Stimulated activated CD4-positive, alpha-beta T cell treated with anti-CD3 and anti-CD28 coated beads, Interleukin-12 subunit alpha, Interleukin-12 subunit beta, amount 100 ng/mL, for 24 hours (primary cell): ENCODE measurements at places on chromosomes 16 and 17.

DNA sequence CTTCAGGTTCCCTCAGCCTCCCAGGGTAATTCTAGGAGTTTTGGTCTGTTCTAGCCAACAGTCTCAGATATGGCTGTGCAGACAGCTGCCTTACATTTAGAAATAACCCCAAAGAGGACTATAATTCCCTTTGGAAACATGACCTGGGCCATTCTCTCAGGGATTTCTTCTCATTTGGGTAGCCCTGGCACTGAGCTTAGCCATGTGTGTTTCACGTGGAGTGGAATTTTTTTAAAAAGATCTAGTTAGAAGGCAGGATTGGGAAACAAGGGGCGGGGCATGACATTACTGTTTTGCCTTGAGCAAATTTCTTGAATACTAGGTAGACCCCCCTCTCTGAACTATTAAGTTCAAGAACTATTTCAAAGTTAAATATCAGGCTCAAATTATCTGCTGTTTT is 29.6 kb upstream of the MRC2 start:
- no peak for DNase-seq

DNA sequence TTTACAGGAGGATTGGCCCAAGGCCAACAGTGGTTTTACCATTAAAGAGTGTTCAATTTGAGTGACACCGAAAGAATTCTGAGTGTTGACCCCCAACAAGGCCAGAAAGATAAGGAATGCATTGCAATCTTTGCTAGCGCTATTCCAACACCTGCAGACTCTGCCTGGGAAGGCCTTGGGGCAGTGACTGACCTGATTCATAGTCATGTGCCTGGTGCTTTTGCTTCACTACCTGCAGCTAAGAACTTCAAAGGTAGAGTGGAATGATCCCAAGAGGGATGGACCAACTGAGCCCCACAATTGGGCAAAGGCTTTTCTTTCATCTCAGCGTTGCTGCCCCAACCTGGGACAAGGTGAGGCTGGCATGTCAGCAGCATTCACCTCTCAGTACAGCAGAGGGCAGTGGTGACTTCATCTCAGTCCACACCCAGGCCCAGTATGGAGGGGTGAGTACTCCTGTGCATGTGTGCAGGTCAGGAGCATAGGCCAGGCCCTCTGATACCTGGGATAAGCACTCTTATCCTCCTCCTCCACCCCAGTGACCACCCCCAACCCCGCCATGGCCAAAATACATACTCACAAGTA is 149.6 kb upstream of the GNAO1 start:
- no peak for DNase-seq

DNA sequence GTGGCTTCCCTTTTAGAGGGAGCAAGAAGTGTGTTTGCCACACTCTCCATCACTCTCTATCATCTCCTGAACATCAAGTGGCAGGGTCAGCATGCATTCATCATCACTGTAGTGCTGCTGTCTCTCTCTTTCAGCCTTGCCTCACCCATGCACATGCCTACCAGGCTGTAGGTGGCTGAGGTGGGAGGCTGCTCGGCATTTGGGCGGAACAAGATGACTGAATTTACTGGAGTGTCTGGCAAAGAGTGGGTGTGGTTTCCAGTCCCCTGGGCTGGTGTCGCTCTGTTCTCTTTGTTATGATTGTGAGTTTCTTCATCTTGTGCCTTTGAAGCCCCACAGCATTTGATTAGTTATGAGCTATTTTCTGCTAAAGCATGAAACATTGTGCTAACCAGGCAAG is 541.9 kb upstream of the EEF2KMT start:
- no peak for DNase-seq

GRCh38 chr17:1222321-1222720 is 42.5 kb upstream of the ABR start:
- DNase-seq = no peak

DNA sequence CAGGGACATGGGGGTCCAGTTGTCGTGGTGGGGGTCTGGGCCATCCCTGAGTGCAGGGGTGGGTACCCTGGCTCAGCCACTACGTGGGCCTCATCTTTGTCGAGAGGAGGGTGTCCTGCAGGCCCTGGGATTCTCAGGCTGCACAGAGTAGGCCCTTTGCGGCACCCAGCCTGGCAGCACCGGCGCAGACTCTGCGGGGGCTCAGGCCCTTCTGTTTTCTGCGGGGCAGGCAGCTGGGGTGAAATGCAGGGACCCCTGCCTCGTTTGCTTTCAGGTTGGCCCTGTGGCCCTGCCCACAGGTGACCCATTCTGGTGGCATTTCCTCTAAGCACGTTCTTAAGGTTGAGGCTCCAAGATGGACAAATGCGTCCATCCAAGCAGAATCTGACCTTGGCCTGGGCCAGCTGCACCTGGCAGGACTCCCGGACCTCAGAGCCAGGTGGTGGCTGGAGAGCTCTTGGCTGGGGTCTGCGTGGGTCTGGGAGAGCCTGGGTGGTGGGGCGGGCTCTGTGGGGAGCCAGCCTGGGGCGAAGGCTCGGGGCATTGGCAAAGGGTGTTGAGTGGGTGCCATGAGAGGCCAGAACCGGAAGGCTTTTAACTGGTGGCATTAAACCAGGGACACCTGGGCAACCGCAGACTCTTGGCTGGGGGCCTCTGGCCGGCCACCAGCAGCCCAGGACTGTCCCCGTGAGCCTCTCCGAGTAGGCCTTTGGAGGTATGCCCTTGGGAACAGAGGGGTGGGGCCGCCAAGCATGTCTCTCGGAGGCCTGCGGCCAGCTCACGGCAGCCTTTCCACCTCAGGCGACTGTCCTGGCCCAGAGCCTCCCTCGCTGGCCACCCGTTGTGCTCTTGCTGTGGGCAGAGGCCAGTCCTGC is 16.9 kb downstream of the PRSS27 start:
- no peak for DNase-seq

- DNase-seq = no peak
These were observed 161.7 kb upstream of the SOX9 start for GRCh38 chr17:71959154-71959553.

GRCh38 chr17:4530799-4531730 is 24.1 kb downstream of the MYBBP1A start:
- no peak for DNase-seq

DNA sequence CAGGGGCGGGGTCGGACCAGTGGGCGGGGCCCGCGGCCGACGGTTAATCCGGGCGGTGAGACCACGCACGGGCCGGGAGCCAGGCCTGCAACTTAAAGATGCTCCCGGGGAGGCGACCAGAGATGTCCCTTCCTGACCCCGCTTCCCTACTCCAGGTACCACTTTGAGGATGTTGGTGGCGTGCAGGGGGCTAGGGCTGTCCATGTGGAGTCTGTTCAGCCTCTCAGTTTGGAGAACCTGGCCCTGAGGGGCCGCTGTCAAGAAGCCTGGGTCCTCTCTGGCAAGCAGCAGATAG is 580 bp downstream of the RANGRF start:
- DNase-seq = no peak

- no peak for DNase-seq
These were observed 427.0 kb upstream of the RBFOX1 start for GRCh38 chr16:6905601-6906000.

DNA sequence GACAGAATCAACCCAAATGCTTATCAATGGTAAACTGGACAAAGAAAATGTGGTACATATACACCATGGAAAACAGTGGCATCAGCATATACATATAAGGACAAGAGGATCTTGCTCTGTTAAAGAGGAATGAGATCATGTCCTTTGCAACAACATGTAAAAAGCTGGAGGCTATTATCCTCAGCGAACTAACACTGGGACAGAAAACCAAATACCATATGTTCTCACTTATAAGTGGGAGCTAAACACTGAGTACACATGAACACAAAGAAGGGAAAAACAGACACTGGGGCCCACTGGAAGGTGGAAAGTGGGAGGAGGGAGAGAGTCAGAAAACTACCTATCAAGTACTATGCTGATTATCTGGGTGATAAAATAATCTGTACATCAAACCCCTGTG is 447.3 kb upstream of the MAF start:
- no peak for DNase-seq

- DNase-seq = no peak
These were observed 9.0 kb downstream of the TXNL4B start for GRCh38 chr16:72084445-72084844.

- DNase-seq = no peak
These were observed 2.6 kb downstream of the BBS2 start for GRCh38 chr16:56517206-56517605.

DNA sequence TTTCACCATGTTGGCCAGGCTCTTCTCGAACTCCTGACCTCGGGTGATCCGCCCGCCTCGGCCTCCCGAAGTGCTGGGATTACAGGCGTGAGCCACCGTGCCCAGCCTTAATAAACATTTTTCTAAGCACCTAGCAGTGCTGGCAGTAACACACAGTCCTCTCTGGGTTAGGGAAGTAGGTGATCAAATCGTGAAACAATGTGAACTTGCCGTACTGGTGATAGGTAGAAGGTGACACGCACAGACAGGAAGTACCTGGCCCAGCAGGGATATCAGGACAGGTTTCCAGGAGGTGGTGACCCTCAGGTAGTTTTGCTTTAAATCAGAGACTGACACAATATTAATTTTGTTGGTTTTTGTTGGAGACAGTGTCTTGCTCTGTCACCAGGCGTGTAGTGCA is 4.5 kb downstream of the PLD2 start:
- no peak for DNase-seq

- DNase-seq = no peak
These were observed 6.5 kb downstream of the MOSMO start for GRCh38 chr16:22014271-22014873.

DNA sequence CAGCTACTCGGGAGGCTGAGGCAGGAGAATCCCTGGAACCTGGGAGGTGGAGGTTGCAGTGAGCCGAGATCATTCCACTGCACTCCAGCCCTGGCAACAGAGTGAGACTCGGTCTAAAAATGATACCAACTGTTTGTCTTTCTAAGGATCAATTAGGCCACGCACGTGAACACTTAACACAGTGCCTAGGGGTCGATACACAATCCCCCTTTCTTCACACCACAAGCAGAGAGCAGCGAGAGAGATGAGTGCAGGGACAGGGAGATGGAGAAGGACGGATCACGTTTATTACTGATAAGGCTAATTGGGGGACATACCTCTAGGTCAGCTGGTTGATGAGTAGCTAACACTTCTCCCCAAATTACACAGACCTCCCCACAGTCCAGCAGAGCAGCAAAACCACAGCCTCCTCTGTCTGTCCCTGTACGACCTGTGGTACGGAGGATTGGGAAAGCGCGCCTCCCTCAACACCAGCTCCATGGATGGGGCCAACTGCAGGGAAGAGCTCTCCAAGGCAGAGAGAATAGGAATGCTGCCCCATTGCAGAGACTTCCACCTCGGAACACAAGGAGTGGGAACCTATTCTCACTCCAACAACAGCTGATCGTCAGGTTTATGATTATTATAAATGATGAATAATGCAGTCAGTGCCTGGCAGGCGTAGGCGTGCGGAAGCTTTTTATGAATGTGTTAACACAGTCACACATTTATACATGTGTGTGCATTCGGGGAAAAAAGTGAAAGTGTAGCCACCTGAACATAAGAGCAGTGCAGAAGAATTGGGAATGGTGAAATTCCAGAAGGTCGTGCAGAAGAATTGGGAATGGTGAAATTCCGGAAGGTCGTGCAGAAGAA is 155.1 kb downstream of the C16orf95 start:
- no peak for DNase-seq

GRCh38 chr16:55700961-55701360 is 45.2 kb downstream of the SLC6A2 start:
- DNase-seq = no peak

DNA sequence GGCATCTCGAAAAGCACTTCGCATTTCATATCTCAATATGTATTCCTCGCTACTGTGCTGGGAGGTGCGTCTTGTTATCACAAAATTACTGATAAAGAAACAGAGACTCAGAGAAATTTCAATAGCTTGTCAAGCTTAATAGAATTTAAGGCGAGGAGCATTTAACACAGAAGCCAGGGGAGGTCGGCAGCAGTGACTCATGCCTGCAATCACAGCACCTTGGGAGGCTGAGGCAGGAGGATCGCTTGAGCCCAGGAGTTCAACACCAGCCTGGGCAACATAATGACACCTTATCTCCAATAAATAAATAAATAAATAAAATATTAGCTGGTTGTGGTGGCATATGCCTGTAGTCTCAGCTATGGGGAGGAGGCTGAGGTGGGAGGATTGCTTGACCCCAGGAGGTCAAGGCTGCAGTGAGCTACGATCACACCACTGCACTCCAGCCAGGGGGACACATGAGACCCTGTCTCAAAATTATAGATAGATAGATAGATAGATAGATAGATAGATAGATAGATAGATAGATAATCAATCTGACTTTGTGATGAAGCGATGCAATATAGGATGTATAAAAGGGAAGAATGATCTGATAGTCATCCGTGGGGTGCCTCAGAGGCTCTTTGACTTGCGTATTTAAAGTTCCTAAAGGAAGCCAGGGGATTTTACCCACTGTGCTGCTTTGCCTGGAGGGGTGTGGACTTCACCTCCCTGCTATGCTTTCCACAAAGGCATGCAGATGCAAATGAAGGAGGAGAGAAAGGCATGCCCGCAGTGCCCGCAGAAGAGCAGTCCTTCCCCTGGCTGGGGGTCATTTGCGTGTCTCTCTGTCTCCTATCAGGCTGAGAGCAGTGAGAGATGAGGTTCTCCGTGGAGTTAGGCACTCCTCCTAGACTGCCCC is 15.9 kb upstream of the USP10 start:
- DNase-seq = no peak

- no peak for DNase-seq
These were observed 15.4 kb downstream of the C17orf78 start for GRCh38 chr17:37391146-37391545.

GRCh38 chr17:62965686-62966425 is at the start of gene TANC2:
Gene TANC2 (plus strand): TSS chr17:62966235. CDS start chr17:63009560, 43,325 bp downstream.
- peak; percentile 35 for DNase-seq

DNA sequence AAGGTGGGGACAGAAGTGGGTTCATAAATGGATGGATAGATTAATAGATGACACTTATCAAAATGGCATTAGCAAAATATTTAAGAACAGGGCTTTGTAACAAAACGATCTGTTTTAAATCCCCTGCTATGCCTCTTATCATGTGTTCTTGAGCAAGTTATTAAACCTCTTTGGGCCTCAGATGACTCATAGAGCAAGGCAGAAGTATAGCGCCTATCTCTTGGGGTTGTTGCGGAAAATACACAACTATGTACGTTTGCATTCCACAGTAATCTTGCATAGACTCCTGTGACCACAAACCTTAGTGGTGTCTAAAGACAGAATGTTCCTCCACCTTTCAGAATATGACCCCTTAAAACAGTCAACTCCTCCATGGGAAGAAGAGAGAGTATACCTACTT is 116.8 kb downstream of the CDYL2 start:
- DNase-seq = no peak

GRCh38 chr17:2194889-2195335 is 108.7 kb downstream of the SMG6 start:
- no peak for DNase-seq

GRCh38 chr17:44382917-44383316 is 6.5 kb downstream of the ITGA2B start:
- DNase-seq = no peak

GRCh38 chr16:83744441-83744981 is 63.3 kb upstream of the HSBP1 start:
- DNase-seq = no peak
